Stimulated activated effector memory CD8-positive, alpha-beta T cell treated with anti-CD3 and anti-CD28 coated beads, Interleukin-12 subunit alpha, Interleukin-12 subunit beta, amount 100 ng/mL, for 72 hours (primary cell): ENCODE measurements at places on chromosomes 13 and 19.

GRCh38 chr13:33355201-33355895 is 69.8 kb upstream of the STARD13 start:
- no peak for DNase-seq

- no peak for DNase-seq
Observed at GRCh38 chr13:97316390-97316789, 94.3 kb downstream of the MBNL2 start.

DNA sequence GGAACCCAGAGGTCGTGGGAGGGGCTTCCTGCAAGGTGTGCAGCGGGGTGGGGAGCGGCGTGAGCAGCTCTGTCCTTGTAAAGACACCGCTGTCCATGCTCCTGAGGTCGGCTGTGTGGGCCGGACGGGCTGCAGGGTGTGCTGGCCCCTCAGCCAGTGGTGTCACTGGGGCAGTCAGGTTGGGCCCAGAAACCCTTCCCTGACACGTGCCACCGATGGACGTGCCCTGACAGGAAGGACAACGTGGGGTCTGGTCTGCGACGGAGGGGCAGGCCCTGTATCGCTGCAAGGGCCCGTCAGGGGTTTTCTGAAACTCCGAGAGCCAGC is 4.2 kb upstream of the RPS15 start:
- no peak for DNase-seq

GRCh38 chr13:51644654-51645053 is 60.4 kb downstream of the WDFY2 start:
- no peak for DNase-seq

DNA sequence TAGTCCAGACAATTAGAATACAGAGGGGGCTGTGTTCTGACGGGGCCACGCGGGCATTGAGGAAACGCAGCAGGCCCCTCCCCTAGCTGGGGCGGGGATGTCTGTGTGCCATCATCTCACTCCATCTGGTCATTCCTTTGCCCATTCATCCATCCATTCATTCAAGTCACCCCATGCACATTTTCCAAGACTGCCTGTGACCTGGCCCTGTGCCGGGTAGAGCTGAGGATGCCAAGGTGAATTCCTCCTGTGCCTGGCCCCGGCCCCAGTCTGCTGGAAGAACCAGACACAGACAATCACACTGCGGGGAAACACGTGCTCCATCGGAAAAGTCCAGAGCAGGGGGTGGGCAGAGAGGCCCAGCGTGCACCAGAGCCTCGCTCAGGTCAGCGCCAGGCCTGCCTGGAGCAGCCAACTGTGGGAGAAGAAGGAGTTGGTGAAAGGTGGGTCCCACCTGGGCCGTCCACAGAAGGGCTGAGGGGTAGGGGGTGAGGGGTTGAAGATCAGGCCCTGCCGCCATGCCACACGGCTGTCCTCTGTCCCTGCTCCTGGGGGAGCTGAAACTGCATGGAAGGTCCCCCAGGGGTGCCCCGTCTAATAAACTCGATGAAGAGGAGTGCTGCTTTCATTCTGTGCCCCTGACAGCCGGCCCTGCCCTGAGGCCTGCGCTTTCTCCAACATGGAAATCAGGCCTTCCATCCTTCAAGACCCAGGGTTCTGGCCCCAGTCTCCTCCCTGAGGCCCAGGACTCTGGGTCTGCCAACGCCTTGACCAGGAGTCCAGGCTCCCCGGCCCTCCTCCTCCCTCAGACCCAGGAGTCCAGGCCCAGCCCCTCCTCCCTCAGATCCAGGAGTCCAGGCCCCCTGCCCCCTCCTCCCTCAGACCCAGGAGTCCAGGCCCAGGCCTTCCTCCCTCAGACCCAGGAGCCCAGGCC is 1.6 kb upstream of the CACNG6 start:
- no peak for DNase-seq

DNA sequence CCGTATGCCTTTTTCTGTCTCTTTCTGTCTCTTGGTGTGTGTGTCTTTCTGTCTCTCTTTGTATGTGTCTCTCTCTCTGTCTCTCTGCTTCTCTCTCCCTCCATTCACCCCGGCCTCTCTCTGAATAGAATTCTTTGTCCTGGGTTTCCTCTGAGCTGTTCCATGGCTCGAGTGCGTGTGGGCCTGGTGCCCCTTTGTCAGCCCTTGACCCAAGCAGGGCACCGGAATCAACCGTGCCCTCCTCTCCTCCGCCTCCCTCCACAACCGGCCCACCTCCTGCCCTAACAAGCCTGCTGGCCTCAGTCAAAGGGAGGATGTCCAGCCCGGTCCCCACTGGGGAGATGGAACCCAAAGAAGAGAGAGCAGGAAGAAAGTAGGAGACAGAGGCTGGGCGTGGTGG is 3.2 kb downstream of the AXL start:
- DNase-seq = no peak

DNA sequence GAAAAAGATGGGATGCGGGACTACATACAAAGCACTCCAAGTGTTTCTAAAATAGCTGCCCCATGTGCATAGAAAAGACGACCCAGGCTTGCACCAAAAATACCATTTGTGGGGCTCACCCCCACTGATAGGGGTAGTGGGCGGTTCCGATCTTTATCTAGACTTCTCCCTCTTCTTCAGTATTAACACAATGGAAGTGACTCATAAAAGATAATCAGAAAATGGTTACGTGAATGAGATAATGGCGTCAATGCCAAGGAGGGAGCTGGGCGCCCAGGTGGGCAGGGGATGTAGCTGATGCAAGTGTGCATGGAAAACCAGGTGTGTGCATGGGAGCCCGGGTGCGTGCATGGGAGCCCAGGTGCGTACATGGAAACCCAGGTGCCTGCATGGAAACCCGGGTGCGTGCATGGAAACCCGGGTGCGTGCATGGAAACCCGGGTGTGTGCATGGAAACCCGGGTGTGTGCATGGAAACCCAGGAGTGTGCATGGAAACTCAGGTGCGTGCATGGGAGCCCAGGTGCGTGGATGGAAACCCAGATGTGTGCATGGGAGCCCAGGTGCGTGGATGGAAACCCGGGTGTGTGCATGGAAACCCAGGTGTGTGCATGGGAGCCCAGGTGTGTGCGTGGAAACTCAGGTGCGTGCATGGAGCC is 32.7 kb downstream of the LAMP1 start:
- no peak for DNase-seq

DNA sequence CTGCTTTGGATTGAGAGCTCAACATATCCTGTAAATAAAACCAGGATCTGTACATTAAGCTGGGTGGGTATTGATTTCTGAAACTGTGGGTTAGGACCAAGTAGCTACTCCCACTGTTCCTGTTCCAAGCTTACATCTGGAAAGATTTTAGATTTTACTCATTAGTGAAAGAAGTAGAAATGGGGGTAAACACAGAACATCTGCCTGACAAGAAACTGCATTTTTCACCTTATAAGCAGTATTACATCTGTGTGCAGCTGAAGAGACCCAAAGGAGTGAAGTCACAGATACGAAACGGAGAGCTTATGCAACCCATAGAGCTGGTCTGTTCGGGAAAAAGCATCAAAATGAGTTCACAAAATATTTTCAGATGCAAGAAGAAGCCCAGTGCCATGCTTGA is 235.2 kb downstream of the SLITRK5 start:
- no peak for DNase-seq

DNA sequence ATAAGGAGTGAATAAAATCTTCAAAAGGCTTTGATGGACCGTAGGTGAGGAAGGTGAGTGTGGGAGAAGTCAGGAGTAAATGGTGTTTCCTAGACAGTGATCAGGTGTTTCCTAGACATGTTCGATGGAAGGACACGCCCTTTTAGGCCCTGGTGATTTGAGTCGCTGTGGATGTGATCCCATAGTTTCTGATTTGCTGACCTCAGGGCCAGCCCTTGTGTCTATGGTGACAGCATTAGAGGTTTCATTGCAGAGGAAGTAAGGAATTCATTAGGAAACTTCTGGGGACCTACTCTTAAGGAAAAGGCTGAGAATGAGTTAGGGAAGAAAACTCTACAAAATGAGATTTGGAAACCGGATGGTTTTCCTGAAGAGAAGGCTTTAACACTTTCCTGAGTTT is 31.5 kb upstream of the RNF113B start:
- no peak for DNase-seq

DNA sequence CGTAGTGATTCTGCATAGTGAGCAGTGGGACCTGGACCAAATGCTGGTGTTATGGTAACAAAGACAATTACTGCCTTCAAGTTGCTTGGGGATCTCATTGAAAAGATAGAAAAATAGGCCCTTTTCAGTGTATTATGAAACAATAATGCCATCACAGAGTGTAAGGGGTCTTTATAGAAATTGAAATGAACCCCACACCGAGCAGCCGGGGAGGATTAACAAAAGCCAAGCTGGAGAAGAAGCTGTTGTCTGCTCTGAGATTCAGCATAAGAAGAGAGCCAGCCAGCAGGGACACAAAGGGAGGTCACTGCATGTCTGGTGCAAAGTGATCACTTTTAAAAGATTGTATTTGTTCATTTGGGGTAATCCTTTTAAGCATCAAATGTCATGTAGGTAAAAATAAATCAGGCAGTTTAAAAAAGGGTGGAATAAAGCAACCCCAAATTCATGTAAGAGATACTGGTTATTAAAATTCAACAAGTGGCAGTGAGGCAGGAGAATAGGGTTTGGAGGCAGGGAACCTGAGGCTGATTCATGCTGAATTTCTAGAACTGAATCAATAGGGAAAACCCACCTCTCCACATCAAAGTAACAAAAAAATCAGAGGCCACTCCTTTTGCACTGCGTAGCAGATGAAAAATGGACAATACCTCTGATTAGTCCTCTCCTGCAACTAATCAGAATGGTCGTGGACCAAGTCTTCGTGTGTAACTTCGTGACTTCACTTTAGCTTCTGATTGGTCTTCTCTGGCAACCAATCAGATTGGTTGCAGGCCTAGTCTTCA is 1548.3 kb upstream of the SLC10A2 start:
- no peak for DNase-seq

- DNase-seq = no peak
Observed at GRCh38 chr13:99808786-99809185, 162.8 kb downstream of the ZIC5 start.

DNA sequence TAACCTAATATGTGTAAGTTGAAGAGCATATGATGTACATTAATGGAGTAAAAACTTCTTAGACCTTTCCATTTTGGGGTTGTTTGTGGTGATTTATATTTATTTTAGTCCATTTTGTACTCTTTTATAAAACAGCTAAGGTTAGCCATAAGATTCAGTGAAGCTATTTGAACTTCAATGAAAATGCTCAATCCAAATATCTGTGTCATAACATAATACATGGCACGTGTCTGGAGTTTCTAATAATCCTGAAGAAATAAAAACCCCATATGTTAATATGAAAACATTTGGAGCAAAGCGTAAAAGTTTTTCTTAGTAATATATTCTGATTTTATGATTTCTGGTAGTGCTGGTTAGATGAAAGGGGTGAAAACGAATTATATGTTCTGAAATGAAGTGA is 1729.7 kb downstream of the PCDH9 start:
- no peak for DNase-seq

- no peak for DNase-seq
Observed at GRCh38 chr19:18863843-18864362, 32.1 kb downstream of the CERS1 start.

DNA sequence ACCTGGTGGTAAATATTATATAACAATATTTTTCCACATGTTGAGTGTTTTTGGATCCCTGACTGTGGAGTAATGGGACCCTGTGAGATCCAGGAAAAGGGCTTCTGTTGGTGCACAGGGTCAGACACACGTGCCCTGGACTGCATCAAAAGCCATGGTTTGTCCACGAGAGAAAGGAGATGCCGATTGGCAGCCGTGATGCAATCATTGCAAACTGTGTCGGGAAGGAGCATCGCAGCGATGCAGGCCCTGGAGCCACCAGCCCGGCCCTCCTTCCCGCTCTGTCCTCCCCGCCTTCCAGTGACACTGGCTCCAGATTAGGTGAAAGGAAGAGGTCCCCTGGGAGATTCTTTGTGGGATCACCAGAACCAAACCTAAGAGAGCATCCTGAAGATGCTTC is 9.1 kb downstream of the COL4A2 start:
- no peak for DNase-seq

DNA sequence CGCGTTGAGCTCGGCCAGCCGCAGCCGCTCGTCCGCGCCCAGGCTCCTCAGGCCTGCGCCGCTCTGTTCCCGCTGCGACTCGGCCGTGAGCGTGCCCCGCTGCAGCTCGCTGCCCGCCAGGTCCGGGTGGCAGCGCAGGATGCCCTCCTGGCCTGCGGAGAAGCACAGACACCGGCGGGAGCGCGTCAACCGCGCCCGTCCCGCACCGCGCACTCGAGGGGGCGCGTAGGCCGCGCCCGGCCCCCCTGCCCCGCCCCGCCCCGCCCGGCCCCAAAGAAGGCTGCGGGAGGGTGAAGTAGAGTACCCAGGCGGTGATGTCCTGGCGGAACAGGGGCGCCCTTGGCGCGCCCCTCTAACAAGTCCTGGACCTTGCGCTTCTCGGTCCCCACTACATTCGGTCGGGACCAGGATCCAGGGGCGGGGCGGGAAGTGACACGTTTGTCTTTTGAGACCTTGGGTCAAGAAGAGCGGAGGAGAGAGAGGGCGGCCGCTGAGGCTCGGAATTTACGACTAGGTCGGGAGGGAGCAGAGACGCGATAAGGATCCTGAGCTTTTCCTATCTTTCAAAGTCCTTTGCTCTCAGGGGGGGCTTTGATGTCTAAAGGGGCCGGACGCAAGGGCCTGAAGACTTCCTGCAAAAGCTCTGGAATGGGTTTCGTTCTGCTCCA is 9.3 kb upstream of the CDX2 start:
- DNase-seq = no peak

DNA sequence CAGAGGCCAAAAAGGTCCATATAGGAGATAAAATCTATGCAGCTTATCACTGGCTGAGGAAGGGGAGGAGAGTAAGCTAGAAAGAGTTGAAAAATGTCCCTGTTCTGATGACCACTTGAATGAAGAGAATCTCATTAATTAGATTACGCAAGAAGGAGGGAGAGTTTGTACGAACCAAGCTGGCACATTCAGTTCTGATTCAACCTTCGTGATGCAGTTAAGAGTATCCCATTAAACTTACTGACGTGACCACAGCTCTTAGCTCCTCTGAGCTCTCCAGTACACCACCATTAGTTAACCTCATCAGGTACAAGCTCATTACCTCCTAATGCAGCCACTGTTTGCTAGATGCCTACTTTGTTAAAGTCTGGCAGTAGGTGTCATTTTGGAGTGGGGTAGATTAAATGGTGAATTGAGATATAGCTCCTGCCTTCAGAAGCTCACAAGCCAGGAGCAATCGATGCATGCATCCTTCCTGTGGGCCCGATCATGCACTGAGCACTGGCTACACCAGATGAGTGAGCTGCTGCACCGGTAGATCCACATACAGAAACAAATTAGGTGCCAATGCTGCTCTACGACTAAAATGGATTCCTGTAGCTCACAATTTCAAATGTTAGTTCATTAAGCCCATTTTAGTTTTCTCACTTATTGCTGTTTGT is 458.3 kb downstream of the COG6 start:
- no peak for DNase-seq

DNA sequence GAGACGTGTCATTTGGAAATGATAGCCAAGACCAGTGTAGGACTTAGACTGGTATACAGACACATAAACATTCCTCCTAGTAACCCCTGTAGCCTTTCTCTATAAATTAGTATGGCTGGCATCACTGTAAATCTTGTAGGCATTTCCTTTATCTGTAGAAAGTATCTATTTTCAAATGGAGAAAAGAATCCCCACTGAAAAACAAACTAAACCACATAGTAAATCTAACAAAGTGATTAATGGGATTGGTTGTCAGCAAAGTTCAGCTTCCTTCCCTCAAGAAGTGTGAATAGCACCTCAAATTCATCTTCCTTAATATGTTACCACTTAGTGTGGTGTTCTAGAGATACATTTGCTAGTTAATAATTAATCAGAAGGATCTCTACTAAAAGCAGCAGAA is 119.4 kb upstream of the NBEA start:
- no peak for DNase-seq
